ENCODE measurements at places on chromosomes 13 and 19.
A peak's percentile ranks its signal among the peaks of the same experiment; 100 is the strongest.

DNA sequence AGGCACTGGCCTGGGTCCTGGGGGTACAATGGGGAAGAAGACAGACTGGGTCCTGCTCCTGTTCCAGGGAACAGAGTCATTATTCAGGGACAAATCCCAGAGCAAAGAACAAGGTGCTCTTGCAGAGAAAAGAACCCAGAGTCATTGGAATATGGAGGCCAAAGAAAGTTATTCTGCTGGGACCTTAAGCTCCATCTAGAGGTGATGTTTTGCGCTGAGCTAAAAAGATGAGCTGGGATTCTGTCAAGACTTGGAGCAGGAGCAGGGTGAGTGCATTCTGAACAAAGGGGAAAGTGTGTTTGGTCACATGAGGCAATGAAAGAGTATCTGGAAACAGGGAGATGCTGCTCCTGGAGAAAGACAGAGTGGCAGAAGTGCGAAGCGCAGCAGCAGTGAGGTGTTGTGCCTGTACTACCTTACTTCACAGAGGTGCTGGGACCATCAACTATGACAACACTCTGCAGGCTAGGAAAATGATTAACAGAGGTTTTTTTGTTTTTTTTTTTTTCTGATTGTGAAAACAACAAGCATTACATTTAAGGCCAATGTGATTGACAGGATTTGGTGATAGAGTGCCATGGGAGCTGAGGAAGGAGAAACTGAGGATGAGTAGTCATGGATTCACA is 95.3 kb upstream of the TNFSF11 start:
- DNase-seq, result no peak

GRCh38 chr13:113597391-113598080 is 13.0 kb downstream of the TFDP1 start:
- no peak for DNase-seq

- no peak for DNase-seq
Measured at GRCh38 chr19:9622531-9622930, 1.5 kb upstream of the ZNF561 start.

DNA sequence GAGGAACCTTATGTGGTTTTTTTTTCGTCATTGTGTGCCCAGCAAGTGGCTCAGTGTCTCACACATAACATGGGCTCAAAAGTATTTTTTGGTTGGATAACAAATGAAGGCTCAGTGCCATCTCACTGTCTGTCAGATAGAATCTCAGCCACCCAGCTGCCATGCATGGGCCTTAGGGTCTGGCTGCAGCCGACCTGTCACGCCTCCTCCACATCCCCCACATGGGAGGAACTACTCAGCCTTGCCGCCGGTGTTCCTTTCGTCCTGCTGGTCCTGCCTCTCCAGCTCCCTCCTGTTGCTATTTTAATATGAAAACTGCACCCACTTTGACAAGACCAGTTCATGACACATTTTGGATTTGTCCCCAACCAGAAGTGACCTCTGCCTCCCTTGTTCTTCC is 121.2 kb downstream of the SHISA2 start:
- DNase-seq, result no peak

DNA sequence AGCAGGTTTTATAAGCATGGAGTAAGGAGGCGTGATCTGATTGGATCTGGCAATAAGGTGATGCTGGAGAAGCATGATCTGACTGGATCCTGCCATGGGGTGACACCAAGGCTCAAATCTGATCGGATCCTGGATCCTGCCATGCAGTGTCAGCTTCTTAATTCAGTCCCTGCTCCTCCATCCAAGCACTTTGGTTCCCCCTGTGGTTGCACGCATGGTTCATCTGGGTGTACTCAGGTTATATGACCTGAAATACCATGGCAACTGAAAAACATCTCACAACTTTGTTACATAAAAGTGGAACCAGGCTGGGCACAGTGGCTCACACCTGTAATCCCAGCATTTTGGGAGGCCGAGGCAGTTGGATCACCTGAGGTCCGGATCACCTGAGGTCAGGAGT is 17.6 kb upstream of the KLK4 start:
- no peak for DNase-seq

DNA sequence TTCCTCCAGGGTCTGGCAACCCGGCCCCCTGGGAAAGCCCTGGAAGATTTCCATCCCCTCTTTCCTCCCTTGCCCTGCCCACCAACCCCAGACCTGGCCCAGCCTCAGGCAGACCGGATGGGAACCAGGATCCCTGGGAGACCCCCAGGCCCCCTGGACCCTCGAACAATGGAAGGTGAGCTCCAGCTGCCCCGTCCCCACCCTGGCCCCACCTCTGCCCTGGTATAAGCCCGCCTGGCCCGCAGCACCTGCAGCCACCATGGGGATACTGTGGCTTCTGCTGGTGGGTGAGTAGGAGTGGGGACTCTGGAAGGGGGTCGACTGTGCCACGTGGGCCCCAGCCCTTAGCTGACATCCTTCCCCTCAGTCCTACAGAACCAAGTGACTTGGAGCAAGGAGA is 32.4 kb downstream of the HPN start:
- DNase-seq, result no peak

GRCh38 chr19:47379381-47379938 is 30.3 kb downstream of the DHX34 start:
- DNase-seq, result no peak

- DNase-seq, result no peak
Measured at GRCh38 chr19:58543826-58544590, at the start of gene TRIM28. TRIM28 (plus strand) TSS chr19:58544064; CDS start chr19:58544758, 694 bp downstream.

DNA sequence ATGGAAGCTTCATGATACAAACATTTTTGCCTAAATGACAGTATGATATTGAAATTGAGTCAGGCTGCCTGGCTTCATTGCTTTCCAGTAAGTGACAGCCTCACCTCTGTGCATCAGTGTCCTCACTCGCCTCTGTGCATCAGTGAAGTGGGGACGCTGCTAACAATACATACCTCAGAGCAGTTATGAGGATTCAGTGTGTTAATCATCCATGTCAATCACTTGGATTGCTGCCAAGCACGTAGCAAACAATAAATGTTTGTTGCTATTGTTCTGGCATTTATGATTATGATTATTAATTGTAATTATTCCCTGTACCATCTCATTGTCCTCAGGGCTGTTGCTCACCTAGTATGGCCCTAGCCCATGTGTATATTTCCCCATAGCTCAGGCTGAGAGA is 8.8 kb downstream of the PPP2R1A start:
- no peak for DNase-seq

- DNase-seq, result no peak
Measured at GRCh38 chr13:72453161-72453560, 274.3 kb downstream of the MZT1 start.

GRCh38 chr19:44955505-44956439 is 592 bp downstream of the CLPTM1 start:
- no peak for DNase-seq

DNA sequence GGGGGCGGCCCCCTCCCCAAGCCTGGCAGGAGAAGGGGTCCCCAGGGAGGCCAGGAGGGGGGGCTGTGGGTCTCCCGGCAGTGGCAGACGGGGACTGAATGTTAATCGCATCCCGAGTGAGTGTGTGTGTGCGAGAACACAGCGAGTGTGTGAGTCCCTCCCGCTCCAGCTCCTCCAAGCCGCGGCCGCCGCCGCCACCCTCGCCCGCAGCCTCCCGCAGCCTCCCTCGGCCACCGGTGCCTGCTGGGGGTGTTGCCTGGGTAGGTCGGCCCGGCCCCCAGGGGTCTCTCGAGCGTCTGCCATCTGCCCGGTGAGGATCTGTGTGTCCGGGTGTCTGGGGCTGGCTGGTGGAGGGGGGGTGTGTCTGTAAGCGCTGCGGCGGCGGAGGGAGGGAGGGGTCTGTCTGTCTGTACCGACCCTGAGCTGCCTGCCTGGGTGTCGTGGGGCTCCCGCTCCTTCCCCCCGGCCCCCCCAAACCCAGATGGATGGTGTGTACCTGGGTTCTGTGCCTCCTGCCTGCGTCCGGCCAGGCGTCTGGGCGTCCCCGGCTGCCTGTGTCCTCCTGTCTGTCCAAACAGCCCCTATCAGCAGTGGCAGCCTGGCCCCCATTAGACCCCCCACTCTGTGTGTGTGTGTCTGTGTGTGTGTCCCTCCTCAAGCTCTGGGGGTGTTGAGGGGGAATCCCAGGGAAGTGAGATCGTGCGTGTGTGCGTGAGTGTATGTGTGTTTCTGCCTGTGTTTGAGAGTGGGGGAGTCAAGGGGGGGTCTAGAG is at the start of gene GRIN2D:
TSS of gene GRIN2D (plus strand) at position 110 of the 772 bp plus-strand sequence. CDS start 4,725 bp downstream, outside the sequence.
- no peak for DNase-seq

DNA sequence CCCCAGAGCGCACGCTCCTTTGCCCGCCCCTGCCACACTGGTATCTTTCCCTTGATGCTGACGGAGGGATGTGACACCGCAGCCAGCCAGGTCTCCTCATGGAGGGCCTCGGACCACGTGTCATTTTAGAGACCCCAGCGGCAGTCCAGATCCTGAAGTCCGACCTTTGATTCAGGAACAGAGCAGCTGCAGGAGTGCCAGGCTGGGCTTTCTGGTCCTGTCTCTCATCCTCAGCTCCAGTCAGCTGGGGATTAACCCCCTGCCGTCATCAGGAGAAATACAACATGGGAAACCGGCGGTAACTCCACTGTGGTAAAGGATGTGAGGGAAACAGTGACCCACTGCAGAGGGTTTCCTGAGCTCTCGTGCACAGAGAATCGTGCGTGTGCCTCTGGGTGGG is 140.6 kb downstream of the SIPA1L3 start:
- DNase-seq, result no peak

- no peak for DNase-seq
Measured at GRCh38 chr13:36068566-36068965, 62.6 kb downstream of the DCLK1 start.

DNA sequence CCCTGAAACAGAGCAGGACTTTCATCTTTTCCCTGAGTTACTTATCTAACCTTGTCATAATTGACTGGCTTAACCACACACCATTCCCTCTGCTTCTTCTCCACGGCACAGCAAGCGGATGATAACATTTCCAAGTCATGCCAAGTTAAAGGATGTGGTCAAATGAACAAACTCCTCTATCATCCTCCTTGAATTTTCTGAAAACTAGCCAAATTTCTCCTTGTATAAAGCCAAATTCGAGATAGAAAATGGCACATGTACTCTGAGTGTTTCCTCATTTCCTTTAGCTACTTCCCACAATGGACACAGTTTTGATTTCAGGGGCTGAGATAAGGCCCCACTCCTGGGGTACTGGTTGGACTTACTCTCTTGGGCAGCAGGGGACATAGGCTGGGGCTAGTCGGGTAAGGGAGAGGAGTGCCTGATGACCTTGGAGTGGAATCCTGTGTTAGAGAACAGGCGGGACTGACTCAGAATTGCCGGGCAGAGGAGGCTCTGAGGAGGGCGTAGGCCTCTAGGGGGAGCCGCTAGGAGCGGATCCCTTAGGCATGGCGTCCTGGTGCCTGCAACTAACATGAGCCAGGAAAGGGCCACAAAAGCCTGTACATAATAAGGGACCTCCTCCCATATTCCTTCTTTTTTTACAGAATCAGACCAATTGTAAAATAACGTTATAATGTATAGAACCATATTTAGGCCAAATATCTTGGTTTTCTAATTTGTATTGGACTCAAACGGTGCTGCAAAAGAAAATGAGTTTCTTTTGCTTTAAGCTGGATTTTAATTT is 20.3 kb upstream of the TMTC4 start:
- DNase-seq, result no peak

DNA sequence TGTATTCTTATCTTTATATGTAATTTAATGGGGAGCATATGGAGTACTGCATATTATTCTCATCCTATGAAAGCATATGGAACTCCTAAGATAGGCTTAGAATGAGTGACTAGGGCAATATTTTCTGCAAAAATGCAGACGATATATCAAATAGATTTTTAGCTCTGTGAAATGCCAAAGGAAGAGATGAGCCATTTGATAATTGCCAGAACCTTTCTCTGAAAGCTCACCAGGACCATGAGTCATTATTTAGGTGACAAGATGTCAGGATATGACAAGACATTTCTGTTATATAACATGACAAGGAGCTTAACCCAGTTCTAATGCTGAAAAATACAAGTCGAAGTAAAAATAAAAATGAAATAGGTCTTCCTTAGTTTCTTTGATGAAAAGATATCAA is 145.0 kb downstream of the SLITRK6 start:
- DNase-seq, result no peak

GRCh38 chr19:1952635-1953034 is 11.7 kb downstream of the CSNK1G2 start:
- DNase-seq, result no peak

DNA sequence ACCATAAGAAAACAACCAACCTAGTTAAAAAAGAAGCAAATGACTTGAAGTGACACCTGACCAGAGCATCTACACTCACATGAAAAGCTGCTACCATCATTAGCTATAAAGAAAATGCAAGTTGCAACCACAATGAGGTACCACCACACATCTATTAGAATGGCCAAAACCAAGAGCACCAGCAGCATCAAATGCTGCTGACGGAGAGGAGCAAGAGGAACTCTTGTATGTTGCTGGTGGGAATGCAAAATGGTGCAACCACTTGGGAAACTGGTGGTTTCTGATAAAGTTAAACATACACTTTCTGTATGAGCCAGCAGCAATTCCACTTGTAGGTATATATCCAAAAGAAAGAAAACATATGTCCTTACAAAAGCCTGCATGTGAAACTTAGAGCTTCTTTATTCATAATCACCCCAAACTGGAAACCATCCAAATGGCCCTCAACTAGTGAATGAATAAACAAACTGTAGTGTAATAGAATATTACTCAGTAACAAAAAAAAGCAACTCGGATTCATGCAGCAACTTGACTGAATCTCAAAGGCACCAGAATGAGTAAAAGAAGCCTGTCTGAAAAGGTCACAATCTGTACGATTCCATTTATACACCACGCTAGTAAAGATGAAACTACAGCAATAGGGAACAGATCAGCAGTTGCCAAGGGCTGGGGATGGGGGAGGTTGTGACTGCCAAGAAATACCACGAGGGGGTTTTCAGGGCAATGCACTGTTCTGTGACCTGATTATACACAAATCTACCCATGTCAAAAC is 60.9 kb upstream of the RANBP3 start:
- DNase-seq, result no peak

DNA sequence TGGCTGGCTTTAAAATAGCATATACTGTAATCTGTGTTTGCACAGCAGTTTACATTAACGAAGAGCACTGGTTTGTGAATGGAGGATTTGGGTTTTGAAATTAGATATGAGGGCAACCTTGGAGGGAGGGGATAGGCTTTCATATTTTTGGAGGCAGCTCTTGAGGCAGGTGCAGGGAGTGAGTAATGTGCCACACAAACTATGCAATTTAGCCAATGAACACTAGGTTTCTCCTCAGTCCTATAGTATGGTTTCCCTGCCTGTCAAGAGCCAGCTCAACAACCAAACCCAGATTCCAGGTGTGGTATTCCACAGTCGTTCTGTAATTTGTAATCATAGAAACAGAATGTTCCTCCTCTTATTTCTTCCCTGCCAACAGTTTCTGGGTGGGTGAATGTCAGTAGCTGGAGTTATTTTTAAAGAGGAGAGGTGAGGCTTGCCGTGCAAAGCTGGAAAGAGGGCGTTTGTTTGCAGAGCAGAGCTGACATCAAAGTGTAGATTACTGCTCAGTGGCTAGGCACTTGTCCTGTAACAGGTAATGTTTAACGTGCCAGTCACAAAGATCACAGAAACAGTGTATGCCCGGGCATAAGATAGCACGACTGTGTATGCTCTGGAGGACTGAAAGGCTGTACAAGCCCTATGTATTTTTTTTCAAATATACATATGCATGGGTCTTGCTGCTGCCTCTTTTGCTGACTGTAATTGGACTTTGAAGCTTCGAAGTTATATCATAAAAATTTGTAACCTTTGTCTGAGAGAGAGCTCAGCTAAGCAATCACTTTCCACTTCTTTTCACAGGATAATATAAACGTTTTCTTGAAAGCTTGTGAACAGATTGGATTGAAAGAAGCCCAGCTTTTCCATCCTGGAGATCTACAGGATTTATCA is 124.2 kb downstream of the LMO7 start:
- DNase-seq, result peak; percentile 63

- no peak for DNase-seq
Measured at GRCh38 chr13:33842986-33843385, 25.0 kb downstream of the RFC3 start.

Measured in NCI-H187 treated with DMSO at 0.1 percent for 48 hours (cell line).